ENCODE measurements at places on chromosomes 1 and 21.
A peak's percentile ranks its signal among the peaks of the same experiment; 100 is the strongest.

DNA sequence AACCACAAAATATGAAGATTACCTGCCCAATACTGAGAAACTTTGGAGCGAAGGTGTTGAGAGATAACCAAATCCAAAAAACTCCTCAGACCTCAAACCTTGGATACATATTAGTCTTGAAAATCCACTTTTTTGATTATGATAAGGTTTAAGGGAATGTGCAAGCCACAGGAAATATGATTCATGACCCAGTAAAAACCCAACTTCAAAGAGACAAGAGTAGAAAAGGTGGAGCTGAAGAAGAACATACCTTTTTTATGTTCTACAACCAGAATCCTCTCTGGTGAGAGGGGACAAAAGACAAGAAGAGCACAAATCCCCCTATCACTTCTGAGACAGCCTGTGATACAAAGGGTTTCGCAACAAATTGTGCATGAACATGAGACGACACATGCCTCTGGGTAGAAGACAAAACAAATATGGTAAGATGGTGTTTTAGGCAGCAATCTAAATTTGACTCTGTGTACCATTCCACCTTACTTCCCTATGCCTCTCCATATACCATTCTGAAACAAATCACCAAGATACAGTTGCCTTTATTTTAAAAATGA lies 37.3 kb downstream of the COL24A1 start:
- DNase-seq: no peak

GRCh38 chr1:6384135-6384534 lies 9.4 kb downstream of the ACOT7 start:
- DNase-seq: no peak

DNA sequence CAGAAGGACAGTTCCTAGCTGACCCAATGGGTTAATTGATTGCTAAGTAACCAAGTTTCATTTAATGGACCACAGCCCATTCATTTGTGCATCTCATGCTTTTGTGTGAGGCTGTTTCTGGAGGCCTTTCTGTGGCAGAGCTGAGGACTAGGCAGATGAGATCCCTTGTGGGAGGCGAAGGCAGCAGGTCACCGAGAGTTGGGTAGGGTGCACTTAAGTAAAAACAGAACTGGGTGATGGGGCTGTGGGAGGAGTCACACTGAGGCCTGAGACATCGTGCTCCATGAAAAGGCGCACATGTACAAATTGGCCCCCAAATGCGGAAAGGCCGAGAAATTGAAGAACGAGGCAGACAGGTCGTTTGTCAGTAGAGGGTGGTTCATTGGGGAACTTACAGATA lies 60.9 kb downstream of the S100B start:
- no peak for DNase-seq

DNA sequence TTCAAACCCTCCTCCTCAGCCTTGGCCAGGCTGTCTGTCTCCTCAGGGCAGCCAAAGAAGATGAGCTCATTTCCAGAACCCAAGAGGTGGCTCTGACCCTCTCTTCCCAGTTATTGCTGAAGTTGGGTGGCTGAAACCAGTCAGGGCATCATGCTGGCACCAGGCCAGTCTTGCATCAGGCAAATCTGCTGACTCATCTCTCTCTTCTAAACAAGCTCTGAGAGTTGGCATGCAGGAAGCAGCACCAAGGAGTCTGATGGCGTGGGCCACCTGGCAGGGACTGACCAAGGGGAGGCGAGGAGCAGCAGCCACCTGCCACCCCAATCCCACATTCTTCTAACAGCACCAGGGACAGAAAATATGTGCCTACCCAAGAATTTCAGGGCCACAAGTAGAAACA lies 104.8 kb upstream of the ATP1A1 start:
- DNase-seq: peak; percentile 85

DNA sequence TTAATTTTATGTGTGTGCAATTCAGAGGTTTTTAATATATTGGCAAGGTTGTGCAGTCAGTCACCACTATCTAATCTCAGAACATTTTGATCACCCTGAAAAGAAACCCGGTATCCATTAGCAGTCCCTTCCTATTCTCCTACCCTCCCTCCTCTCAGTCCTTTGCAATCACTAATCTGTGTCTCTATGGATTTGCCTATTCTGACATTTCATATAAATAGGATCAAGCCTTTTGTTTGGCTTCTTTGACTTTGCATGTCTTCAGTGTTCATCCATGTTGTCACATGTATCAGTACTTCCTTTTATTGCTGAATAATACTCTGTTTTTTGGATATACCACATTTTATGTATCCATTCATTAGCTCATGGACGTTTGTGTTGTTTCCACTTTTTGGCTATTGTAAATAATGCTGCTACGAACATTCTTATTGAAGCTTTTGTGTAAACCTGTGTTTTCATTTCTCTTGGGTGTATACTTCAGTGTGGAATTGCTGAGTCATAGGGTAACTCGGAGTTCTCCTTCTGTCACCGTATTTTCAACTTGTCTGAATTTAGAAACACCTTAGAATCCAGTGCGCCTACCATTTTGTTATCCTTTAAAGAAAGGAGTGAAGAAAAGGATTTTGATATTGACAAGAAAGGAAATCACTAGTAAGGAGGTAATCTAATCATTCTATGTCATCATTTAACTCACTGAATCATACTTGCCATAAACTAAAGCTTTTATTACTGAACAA lies 3.4 kb downstream of the CEP85 start:
- DNase-seq: no peak

DNA sequence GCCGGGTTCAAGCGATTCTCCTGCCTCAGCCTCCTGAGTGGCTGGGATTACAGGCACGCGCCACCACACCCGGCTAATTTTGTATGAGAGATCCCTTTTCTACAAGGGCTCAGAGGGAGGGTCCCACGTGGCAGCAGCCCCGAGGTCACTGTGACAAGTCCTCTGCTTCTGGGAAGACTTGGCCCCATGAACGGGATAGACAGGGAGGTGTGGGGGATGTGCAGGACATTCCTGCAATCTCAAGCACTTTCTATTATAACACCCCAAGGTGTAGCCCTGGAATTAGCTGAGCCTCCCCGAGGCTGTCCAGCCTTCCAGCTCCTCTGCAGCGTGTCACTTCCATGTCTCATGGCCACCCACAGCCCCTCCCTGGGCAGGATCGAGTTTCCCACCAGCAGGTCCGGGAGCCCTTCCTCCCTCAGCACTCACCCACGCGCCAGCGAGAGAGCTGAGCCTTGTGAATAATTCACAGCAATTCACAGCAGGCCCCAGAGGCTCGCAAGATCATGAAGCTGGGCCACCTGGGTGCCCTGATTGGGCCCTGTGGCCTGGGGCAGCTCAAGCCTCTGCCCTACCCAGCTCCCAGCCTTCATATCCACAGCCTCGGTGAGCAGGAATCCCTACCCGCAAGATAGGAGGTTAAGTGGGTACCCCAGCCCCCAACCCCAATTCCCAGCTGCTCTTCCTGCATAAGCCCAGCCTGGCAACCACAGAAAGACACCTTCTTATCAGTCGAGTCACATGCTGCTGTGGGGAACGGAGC lies 22.8 kb upstream of the RNU1-4 start:
- DNase-seq: no peak

DNA sequence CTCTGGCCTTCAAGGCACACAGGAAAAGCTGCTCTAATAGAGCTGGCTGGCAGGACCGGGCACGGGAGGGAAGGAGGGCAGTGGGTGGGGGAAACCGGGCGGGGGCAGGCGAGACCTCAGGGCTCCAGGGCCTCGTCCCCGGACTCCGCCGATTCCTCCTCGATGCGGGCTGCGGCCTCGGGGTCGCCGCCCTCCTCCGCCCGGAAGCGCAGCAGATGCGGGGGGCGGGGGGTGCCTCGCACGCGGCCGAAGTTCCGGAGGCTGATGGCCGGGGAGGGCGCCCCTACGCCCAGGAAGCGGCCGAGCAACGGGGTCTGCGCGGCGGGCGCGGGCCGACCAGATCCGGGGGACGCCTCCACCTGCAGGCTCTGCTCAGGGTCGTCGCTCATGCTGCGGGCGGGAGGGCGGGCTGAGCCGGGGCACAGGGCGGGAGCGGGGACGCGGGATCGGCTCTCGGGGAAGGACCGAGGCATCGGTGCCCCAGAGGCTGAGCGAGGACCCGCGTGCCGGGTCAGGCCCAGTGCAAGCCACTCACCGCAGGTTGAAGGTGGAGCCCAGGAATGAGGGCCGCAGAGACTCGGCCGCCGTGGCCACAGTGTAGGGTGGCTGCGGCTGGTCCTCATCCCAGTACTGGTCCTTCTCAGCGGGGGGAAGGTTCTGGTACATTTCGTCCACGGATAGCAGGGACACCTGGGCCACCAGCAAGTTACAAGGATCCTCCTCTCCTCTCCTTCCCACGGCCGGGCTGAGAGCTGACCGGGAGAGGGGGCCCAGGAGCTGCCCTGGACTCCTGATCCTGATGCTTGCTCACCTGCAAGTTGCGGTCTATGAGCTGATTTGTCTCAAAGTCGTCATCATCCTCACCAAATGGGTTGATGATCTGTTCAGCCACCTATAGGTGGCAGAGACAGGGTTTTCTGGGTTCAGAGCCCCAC lies 3.6 kb downstream of the BEST4 start:
- peak; percentile 39 for DNase-seq

DNA sequence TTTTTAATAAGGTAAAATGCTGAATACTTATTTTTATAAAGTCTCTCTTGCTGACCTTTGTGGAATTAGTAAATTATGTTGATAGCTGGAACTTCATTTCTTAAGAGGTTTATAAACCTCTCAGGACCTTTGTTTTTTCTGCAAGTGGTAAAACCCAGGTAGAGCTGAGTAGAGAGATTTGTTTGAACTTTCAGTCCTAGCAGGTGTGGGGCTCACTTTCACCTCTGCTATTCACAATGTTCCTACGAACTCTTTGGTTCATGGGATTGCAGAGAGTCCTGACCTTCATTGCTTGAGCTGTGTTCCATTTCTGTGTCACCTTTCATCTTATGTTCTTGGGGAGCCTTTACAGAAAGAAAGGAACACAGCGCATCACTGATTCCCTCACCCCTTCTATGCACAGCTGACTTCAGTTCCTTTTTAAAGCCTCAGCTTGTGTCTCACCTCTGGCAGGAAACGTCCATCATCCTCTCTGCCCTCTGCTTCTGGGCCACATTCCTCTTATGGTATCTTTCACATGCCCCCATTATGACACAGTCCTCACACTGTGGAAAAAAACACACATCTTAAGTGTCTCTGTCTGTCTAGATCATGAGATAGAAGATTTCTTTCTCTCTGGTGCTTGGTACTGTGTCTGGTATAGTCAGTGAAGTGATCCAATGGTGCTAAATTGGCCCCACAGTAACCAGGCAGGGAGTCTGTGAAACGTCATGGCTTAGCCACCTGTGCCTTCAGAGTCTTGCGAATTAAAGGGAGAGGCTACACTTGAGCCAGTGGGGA lies 262.5 kb upstream of the B3GALT2 start:
- no peak for DNase-seq

DNA sequence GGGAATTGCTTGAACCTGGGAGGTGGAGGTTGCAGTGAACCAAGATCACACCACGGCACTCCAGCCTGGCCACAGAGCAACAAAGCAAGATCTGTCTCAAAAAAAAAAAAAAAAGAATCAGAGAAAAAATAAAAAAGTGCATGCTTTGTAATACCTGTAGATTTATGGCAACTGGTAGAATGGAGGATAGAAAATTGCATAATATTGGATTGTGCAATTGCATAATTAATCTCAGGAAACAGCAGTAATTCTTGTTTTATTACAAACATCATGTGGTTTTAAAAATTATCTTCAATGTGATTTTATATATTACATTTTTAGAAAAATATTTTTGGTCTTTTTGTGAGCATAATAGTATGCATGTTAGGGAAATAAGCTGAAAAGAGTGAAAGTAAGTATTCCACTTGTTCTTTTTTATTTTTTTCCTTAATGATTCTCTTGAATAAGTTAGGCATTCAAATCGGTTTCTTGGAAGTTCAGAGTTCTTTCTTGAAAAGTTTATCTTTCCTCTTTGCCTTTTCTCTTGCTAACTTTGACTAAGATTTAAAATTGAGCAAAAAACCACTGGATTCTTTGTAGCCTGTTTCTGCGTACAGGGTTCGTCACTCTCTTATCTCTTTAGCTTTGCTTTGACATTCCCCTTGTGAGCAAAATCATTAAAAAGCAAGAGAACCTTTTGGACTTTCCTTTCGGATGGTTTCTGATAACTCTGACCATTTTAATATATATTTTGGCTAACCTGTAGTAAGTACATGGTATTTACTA lies 127.5 kb upstream of the ADAMTS5 start:
- DNase-seq: no peak

DNA sequence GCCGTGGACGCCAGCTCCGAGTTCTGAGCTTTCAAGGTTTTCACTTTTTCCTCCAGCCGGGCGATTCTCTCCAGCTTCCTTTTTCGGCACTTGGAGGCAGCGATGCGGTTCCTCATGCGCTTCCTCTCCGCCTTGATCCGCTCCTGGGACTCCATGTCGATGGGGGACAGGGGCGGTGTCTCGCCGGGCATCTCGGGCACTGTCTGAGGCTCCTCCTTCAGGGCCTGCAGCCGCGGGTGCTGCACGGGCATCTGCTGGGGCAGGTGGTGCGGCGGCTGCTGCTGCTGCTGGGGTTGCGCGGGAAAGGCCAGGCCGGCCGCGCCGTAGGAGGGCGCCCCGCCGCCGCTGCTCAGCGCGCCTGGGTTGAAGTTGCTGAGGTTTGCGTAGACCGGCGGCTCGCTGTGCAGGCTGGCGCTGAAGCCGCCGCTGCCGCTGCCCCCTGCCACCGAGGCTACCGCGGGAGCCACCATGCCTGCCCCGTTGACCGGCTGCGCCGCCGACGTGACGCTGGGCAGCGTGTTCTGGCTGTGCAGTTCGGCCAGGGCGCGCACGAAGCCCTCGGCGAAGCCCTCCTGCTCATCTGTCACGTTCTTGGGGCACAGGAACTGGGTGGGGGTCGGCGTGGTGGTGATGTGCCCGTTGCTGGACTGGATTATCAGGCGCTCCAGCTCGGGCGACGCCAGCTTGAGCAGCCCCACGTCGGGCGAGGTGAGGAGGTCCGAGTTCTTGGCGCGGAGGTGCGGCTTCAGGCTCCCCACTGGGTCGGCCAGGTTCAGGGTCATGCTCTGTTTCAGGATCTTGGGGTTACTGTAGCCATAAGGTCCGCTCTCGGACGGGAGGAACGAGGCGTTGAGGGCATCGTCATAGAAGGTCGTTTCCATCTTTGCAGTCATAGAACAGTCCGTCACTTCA lies 1.4 kb downstream of the JUN start:
- peak; percentile 41 for DNase-seq

GRCh38 chr1:167529829-167530474 lies 11.6 kb upstream of the CD247 start:
- DNase-seq: peak; percentile 87
